ENCODE measurements at places on chromosomes 5 and 9.

- DNase-seq, result no peak
Measured at GRCh38 chr9:134887686-134888602, 7.3 kb downstream of the FCN2 start.

- DNase-seq, result no peak
Measured at GRCh38 chr9:105306351-105307140, 62.1 kb downstream of the SLC44A1 start.

DNA sequence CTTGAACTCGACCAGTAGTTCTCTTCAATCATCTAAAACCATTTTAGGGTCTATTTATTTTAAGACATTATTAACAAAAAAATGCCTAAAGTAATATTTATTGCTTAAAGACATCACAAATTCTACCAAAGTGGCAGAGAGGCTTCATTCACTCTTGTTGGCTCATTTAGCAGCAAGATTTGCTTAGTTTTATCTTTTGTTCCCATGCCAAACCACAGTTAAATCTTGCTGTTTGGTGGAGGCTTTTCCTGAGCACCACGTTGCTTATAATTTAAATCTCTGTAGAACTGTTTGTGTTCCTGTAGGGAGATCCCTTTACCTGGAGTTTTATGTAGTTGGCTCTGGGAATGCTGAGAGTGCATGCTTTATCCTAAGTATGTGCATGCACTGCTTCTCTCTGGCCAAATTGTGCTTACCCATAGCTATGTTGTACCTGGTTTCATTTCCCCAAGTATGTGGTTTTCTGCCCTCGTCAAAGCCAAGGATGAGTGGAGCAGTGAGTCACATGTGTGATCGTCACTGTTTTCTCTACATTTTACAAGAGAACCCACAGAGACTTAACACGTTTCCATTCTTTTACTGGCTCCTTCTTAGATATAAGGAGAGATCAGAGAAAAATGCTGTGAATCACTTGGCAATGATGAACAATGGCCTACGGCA lies 42.1 kb upstream of the MAST4 start:
- no peak for DNase-seq

- DNase-seq, result no peak
Measured at GRCh38 chr5:39399135-39400036, 25.4 kb downstream of the DAB2 start.

- DNase-seq, result no peak
Measured at GRCh38 chr5:33371660-33372059, 69.1 kb upstream of the TARS1 start.

DNA sequence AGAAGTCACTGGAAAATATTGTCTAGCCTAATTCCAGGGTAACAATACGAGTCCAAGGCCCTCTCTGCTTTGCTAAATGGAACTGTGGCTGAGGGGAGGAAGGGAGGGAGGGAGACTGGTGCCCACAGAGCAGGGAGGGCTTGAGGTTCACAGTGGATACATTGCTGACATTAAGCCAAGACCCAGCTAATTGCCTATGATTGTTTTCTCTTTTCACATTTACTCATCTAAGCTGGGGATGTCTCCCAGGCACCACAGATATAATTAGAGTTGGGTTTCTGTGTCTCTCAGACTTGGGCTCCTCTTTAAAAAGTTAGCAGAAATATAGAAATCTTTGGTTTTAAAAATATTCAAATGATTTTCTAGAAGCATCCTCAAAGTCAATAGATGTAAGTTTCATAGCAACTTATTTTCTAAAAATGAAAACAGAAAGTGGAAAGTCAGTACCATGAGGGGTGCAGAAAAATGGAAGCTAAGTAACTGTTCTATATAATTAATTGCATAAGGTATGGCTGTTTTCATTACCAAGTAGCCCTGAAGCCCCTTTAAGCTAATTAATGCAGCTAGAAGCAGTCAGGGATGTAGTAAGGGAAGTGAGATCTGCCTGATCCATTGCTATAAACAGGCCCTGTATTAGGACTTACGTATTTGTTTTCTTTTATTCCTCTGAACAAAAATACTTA lies 259.8 kb downstream of the NDUFS4 start:
- DNase-seq, result no peak
